A549 treated with AZD2906 at 1 μM for 4 hours (cell line): ENCODE measurements at places on chromosomes 1 and 21. TPM values are rescaled to one million over a fixed set of nuclear protein-coding genes. Genes with fewer than 3 reads are reported as not detected.

Gene SRSF4
- total RNA-seq = 42.3 to 46.5 TPM (median 44.4 TPM) in 5 replicates

Gene OR2L13
- total RNA-seq = not detected in 5 replicates

Gene L1TD1
- not detected in 5 replicates for total RNA-seq

Gene ABCG1
- 2.6 to 3.0 TPM (median 2.7 TPM) in 5 replicates for total RNA-seq

Gene CORT
- 0.09 to 0.26 TPM (median 0.18 TPM) in 4 of 5 replicates, not detected in the other for total RNA-seq

Gene ADAMTSL4
- total RNA-seq = 2.8 to 7.5 TPM (median 6.1 TPM) in 5 replicates

Gene LCE2C
- total RNA-seq = not detected in 5 replicates
